ENCODE measurements at places on chromosomes 7 and 10.

DNA sequence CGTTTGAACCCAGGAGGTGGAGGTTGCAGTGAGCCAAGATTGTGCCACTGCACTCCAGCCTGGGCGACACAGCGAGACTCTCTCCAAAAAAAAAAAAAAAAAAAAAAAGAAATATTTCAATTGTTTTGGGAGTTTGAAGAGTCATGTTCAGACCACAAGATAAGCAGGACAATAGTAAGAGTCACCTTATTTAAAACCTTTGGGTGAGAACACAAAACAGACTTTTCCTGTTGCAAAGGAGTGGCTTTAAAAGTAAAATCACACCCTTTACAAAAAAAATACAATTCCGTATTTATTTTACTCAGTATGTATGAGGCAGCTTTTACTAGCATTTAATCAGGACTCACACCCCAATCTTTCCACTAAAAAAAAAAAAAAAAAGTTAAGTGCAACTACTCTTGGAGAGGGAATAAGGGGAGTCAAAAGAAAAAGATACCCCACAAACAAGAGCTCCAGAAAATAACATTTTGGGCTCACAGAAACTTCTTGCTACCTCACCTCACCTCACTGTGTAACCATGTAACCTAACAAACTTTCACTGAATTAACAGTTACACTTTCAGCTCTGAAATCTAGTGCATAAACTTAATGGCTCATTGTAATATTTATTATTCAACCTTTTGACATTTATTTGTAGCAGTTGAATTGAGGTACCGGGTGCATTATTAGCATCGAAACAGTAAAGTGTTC lies 11.2 kb downstream of the SKIDA1 start:
- no peak for DNase-seq

- DNase-seq, result no peak
Measured at GRCh38 chr7:94176694-94177200, 172.6 kb upstream of the BET1 start.

DNA sequence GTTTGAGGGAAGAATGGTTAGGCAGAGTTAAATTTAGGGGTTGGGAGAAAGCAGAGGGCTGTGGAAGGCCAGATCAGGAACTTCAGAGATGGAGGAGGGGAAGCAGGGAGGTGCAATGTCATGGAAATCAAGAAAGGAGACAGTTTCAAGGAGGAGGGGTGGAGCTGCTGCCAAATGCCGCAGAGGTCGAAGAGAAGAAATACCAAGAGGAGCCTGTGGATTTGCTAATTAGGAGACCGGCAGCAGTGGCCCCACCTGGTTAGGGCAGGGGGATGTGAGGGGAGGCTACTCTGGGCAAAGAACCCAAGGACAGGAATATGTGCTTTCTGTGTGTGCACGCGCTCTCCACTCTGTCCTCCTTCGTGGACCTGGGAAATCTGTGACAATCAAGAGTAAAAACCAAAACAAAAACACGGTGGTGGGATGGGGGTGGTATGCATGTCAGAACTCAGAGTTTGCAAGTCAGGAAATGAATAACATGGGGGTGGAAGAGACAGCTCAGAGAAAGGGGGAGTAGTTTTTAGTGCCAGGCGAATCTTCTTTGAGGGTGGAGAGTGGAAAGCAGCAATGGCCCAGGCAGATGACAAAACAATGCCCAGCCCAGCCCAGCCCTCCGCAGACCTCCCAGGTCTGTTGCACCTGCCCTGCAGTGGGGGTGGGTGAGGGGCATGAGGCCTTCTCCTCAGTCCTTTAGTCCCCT lies 102.9 kb upstream of the PAX2 start:
- no peak for DNase-seq

GRCh38 chr7:152086513-152086912 lies 61.0 kb downstream of the GALNT11 start:
- no peak for DNase-seq

GRCh38 chr7:151351967-151352366 lies 10.4 kb downstream of the NUB1 start:
- no peak for DNase-seq

DNA sequence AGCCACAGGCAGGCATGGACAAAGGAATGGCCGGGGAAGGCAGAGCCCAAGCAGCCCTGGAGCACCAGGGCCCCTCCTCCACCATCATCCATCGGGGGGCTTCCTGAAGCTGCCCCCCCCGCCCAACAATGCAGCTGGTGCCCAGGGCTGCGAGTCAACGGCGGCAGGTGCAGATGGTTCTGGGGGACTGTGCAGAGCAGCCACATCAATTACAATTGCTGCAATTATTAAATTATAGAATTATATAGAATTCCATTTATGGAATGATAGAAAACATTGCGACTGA lies 28.3 kb downstream of the EBF3 start:
- no peak for DNase-seq

DNA sequence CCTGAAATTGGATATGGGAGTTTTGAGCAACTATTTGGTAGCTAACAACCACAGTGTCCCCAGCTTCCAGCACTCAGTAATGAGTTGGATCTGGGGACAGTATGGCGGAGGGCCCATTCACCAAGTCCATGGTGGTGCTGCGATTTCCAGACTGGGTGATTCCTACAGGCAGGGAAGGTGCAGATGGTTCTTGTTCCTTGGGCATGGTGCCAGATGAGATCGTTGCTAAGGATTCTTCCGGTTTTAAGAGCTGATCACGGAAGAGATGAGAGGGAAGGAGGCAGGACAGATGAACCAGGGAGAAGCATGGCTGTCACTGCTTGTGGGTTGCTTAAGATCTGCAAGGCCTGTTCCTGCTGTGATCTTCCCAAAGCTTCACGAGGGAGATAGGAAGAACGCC lies 380.3 kb downstream of the TCERG1L start:
- no peak for DNase-seq

- DNase-seq, result no peak
Measured at GRCh38 chr7:54788664-54789063, 29.7 kb upstream of the SEC61G start.

DNA sequence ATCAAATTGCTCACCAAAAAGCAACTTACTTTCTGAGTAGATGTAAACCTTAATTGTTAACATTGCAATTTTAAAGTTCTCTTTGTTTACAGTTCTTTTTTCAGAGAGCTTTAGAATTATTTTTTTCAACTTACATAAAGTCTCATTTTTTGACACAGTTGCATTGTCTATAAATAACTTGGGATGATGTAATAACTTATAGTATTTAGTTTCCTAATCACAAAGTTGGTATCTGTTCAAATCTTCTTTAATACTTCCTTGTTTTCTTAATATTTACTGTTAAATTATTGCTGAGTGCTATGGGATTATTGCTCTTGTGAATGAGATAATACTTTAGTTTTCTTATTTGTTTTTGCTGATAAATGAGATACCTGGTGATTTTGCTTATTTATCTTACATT lies 18.9 kb upstream of the SUV39H2 start:
- no peak for DNase-seq

- peak; percentile 17 for DNase-seq
Measured at GRCh38 chr7:71480791-71481190, 348.8 kb downstream of the GALNT17 start.

- no peak for DNase-seq
Measured at GRCh38 chr10:120735773-120736371, 115.3 kb upstream of the WDR11 start.

- no peak for DNase-seq
Measured at GRCh38 chr7:29641651-29642050, 78.0 kb downstream of the PRR15 start.

DNA sequence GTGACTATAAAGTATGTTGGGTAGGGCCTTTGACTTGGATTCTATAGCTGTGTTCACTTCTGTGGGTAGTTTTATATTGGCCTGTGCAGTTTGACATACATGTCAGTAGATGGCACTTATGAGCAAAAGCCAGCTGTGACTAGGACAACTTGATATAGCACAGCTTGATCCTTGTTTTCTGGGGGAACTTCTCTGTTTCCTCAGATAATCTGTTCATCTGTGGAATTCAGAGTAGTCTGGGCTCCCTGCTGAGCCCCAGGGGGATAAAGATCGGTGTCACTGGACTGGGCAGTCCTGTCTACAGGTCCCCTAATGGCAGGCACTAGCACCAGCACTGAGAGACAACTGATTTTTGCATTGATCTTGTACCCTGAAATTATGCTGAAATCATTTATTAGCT lies 25.4 kb downstream of the CYP2C9 start:
- DNase-seq, result no peak

DNA sequence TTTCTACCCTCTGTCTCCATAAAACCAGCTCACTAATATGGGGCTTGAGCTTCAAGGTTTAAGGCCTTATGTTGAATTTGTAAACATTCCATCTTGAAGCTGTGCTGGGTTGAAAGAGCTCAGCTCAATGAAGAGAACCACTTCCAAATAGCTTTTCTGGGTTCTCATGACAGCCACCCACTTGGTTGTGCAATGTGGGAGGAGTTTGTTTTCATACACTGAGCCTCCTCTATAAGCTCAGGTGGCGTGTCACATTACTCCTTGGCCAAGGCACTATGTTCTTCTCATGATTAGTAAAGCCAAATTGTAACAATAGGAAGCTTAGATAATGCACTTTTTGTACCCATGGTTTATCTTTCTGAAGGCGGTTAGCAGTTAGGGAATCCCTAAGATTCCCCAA lies 265.6 kb downstream of the PTEN start:
- DNase-seq, result no peak

GRCh38 chr7:50308203-50308531 lies 3.7 kb downstream of the IKZF1 start:
- DNase-seq, result no peak

DNA sequence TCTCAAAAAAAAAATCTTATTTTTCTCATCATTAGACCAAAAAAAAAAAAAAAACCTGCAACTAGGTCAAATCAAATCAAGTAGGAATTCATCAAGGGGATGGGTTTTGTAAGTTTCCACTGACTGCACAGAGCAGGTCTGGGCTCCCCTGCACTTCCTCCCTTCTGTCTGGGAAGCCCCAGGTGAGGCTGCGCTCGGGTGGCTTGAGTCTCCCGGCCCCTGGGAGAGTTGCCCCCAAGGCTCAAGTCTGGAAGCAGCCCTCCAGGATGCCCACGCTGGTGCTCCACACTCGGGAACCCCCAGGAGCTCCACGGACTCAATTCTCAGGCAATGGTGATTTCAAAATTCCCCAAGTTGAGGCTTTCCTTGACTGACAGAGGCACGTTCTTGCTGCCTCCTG lies 41.7 kb upstream of the RBM33 start:
- DNase-seq, result no peak

DNA sequence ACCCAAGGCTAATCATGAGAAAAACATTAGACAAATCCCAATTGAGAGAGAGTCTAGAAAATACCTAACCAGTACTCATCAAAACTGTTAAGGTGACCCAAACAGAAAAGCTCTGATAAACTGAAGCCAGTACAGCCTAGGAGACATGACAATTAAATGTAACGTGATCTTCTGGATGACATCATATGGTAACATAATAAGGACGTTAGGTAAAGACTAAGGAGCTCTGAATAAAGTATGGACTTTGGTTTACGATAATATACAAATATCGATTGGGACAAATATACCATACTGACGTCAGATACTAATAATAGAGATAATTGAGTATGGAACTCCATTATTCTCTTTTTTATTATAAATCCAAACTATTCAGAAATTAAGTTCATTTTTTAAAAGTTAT lies 561.1 kb upstream of the STEAP1 start:
- DNase-seq, result no peak

DNA sequence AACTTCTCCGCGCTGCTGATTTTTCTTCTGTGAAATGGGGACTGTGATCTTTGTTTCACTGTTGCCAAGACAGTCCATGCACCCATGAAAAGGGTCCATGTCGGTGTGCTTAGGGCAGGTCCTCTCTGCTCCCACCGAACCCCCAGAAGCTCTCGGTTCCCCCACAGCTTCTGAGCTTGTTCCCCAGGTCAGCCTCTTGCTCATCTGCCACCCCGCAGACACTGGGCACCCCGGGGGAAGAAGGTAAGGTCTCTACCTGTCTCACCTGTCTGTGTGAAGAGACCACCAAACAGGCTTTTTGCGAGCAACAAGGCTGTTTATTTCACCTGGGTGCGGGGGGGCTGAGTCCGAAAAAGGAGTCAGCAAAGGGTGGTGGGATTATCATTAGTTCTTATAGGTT lies 66.2 kb upstream of the NANOS1 start:
- no peak for DNase-seq

GRCh38 chr10:49212783-49213182 lies 24.6 kb upstream of the TMEM273 start:
- no peak for DNase-seq

DNA sequence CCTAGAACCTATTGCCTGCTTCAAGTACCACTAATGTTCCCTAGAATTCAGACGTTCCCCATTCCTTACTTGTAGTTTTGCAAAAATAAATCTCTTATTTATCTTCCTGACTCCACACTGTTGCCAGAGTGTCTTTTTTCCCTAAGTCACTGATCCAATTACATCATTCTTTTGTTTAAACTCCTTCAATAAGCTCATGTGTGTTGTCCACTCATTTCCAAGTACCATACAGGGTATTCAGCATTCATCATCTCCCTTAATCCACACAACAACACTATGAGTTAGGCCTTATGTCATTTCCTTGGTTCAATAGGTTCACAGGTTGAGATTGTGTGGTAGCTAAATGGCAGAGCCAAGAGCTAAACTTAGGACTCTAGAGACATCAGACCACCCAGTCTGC lies 119.9 kb upstream of the RHOBTB1 start:
- no peak for DNase-seq

DNA sequence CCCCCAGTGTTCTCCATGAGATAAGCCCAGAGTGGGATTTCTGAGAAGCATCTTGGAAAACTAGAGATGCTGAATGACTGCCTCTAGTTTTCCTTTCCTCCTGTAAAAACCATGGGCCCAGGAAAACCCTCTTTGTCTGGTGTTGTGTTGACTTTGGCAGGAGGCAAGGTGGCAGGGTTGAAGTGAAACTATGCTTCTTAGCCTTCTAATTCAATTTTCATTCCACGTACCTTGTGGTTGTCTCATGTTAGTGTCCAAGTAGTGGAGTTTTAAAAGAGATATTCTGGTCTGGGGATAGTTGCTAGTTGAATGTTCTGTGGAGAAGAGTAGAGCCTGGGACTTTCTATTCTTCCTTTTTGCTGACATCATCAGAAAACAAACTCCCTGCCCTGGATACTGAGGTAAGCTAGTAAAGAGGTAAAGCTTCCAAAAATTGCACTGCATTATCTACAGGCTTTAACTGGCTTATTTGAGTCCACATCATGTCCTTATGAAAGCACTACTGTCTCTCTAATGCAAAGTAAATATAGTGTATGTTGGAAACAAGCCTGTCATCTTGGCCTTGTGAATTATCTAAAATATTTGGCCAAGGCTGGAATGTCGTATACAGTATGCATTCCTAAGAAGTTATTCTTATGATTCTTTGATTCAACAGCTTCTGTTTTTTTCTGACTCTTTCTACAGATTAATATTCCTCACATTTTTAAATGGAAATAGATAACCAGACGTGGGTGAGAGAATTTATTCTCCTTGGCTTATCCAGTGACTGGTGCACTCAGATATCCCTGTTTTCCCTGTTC lies at the start of gene OR2F2:
Gene OR2F2, plus strand, starts transcription at position 708 of the 800 bp plus-strand sequence. Its CDS starts 0 bp downstream, at position 708.
- DNase-seq, result no peak

DNA sequence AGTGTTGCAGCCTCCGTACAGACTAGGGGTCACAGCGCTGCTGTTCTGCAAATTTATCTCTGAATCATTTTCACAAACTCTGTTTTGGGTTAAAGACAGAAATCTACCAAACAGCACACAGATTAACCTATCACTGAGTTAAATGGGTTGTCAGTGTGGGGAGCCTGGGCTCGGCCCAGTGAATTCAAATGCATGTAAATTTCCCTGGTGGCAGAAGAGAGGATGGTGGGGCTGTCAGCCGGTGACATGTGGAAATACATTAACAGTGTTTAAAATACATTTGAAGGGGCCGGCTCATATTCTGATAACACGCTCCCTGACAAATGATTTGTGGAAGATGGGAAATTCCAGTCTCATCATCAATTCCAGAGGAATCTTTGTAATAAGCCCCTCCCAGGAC lies 309.6 kb upstream of the MKI67 start:
- no peak for DNase-seq

Measured in substantia nigra (tissue), 51 donors.